Fibroblast of the conjunctiva (primary cell): ENCODE measurements at places on chromosomes 5 and 9.

DNA sequence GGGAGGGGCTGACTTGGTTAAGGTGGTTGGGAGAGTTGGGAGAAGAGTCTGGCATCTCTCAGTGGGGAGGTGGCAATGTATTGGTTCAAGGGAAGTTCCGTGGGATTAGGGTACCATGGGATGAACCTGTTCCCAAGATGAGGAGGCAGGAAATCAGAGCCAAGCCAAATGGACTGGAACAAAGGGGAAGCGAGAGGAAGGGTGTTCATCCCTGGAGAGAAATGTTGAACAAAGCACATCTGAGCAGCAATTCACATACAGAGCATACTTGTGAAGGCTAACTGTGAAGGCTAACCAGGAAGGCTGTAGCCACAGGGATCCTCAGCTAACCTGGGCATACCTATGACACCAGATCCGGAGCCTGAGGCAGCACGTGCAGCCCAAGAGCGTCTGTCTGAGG is 214.0 kb downstream of the MCTP1 start:
- no peak for DNase-seq

DNA sequence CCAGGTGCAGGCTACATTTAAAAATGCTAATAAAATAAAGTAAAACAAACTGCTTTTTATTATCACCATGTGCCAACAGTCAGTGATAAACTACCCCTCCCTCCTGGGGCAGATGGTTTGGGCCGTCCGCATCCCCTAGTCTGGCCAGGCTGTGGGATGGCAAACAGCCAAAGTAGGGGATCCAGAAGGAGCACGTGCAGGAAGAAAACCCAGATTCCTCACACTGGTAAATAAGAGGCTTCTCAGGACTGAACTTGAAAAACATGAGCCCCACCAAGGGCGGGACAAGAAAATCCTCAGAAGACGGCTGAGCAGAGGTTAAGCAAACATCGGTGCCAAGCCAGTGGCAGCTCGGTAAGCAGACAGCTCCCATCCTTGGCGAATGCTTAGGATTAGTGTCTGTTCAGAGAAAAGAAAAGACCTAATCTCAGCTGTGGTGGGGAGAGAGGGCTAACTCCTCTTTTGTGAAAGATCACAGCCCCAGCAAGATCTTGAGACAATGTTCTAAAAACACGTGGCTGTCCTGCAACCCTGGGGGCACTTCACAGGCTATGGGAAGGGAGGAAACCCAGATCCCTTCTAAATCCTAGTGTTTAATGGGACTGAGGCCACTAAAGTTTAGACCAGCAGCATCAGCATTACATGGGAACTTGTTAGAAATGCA is 46.5 kb upstream of the GDNF start:
- DNase-seq, result no peak

GRCh38 chr5:104241046-104241445 is 678.5 kb upstream of the NUDT12 start:
- peak; percentile 2 for DNase-seq

GRCh38 chr9:95729046-95729445 is 146.4 kb upstream of the ERCC6L2 start:
- DNase-seq, result no peak

DNA sequence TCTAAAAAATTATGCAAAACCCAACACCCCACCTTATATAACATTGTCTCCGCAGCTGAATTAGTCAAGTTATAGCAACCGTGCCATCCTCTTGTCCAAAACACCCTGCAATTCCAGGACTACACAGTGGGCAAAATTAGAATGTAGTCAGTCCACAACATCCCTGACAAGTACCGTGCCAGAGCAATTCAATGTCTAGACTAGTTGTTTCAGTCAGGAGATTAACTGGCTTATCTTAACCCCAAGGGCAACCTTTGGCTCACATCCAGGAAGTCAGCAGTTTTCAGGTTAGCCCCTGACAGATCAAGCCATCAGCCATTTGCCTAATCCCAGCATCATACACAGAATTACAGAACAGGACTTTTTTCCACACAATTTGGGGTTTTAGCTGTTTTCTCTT is 240.8 kb upstream of the TMEM161B start:
- no peak for DNase-seq

GRCh38 chr9:17656889-17657288 is 78.0 kb downstream of the SH3GL2 start:
- DNase-seq, result no peak

GRCh38 chr9:130689937-130690700 is 3.5 kb upstream of the EXOSC2 start:
- peak; percentile 96 for DNase-seq

GRCh38 chr5:166562246-166562645 is 1729.2 kb upstream of the WWC1 start:
- no peak for DNase-seq

- DNase-seq, result no peak
Observed at GRCh38 chr9:72656021-72656420, 134.6 kb downstream of the TMC1 start.

DNA sequence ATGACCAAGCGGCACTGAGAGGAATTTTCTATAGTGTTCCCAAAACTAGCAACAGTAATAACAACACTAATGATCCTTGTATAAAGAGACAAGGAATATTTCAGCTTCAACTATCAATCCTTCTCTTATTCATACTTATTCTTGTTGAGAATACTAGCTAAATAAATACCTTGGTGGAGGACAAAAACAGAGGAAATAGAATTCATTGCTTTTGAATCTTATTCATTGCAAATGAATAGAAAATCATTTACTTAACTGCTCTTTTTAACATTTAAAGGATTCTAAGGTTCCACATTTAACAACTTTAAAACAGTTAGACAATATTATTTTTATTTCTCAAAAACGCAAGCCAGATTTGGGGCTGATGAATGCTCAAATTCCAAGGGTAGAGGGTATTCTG is 22.4 kb downstream of the SKIC3 start:
- no peak for DNase-seq

GRCh38 chr5:26104175-26104574 is 934.2 kb downstream of the CDH9 start:
- DNase-seq, result no peak

DNA sequence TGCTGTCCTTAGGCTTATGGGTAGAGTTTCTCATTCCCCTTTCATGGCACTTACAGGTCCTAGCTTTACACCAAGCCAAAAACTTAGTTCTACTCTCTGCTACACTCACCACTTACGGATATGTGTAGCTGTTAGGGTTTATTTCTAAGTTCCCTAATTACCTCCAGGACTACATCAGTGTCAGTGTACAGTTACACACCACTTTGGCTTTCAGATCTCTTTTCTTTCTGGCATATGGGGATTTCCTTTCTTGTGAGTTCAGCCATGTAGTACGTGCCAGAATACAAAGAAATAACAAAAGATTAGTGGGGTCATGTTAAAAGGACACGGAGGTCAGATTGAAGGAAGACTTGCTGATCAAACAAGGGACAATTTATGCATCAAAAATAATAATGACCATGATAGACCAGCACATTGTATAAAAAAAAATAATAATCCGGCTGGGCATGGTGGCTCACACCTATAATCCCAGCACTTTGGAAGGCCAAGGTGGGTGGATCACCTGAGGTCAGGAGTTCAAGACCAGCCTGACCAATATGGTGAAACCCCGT is 41.8 kb downstream of the LYRM7 start:
- DNase-seq, result no peak

DNA sequence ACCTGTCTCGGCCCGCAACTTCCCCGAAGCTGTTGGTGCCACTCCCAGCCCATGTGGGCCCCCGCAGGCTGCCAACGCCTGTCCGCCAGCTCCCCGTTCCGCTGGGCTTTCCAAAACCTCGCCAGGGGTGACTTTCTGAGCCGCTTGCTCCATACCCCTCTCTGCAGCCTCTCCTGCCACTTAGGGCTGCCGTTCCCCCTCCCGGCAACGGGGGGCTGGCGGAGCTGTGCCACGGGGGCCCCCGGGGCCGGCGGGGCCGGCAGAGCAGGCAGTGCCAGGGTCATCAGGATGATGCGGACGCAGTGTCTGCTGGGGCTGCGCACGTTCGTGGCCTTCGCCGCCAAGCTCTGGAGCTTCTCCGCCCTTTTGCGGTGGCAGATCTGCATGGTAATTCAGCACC is 40.8 kb downstream of the FCHO2 start:
- no peak for DNase-seq
